Posterior cingulate gyrus (tissue), 11 donors: ENCODE measurements at places on chromosomes 6 and 20.

GRCh38 chr6:34110610-34111009 is 35.3 kb downstream of the GRM4 start:
- no peak for DNase-seq

GRCh38 chr6:69027861-69028260 is 392.8 kb downstream of the ADGRB3 start:
- DNase-seq: no peak

GRCh38 chr20:31923388-31924331 is 28.2 kb downstream of the PDRG1 start:
- DNase-seq: no peak

DNA sequence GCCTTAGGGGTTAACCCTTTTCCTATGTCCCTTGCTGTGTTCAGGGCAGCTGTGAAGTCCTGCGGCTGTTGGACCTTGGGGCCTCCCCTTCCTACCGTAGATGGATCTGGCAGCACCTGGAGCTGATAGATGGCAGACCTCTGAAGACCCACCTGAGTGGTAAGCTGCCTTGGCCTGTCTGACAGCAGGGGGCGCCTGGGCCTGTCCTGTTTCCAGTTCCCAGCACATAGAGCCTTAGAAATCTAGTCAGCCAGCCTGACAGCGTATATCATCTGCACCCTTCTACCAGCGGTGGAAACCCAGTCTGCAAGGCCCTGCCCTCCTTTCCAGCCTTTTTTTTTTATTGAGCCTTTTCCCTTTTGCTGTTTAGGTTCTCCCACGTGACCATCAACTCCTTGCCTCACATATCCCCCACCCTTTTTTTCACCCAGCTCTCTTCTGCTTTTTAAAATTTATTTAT is 26.6 kb downstream of the CNBD2 start:
- DNase-seq: peak; percentile 79

GRCh38 chr6:93293460-93293859 is 125.9 kb downstream of the EPHA7 start:
- DNase-seq: no peak

DNA sequence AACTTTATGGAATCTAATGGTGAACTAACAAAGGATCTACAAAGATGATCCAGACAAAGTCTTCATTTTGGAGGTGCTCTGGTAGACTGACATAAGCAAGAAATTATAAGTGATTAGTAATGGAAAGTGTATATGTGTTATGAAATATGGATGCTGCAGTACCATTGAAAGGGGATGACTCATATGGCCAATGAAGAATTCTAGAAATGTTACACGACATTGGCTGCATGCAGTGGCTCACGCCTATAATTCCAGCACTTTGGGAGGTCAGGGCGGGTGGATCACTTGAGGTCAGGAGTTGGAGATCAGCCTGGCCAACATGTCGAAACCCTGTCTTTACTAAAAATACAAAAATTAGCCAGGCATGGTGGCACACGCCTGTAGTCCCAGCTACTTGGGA is 23.5 kb downstream of the CFAP206 start:
- no peak for DNase-seq

GRCh38 chr6:155955038-155955437 is 499.4 kb upstream of the NOX3 start:
- no peak for DNase-seq

- DNase-seq: no peak
Measured at GRCh38 chr6:169545982-169546381, 155.8 kb downstream of the WDR27 start.

GRCh38 chr6:165389534-165389933 is 80.1 kb upstream of the C6orf118 start:
- DNase-seq: no peak

- DNase-seq: peak; percentile 67
Measured at GRCh38 chr20:33674294-33675135, at the start of gene NECAB3. TSS of gene NECAB3 (minus strand) at chr20:33674428. CDS start at chr20:33674352, 76 bp downstream.

GRCh38 chr6:30042476-30042875 is 18.6 kb upstream of the POLR1H start:
- no peak for DNase-seq

- no peak for DNase-seq
Measured at GRCh38 chr6:154112181-154112809, 73.3 kb downstream of the OPRM1 start.

- no peak for DNase-seq
Measured at GRCh38 chr20:54920491-54920890, 445.1 kb downstream of the DOK5 start.

DNA sequence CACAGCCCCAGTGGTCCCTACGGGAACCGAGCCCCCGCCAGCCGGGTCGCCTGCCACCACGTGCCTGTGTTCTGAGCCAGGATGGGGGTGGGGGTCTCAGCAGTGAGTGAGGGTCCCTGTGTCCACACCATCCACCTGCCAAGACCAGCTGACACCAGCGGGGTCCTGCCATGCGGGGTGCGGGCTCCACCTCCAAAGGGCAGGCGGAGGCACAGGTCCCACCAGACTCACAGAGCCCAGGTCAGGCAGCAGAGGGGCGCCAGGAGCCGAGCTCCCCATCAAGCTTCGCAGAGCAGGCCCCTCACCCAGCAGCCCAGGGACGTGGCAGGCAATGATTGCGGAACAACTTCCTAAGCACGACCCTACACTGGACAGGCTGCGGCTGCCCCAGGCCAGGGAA is 50.5 kb downstream of the KCNQ2 start:
- no peak for DNase-seq

DNA sequence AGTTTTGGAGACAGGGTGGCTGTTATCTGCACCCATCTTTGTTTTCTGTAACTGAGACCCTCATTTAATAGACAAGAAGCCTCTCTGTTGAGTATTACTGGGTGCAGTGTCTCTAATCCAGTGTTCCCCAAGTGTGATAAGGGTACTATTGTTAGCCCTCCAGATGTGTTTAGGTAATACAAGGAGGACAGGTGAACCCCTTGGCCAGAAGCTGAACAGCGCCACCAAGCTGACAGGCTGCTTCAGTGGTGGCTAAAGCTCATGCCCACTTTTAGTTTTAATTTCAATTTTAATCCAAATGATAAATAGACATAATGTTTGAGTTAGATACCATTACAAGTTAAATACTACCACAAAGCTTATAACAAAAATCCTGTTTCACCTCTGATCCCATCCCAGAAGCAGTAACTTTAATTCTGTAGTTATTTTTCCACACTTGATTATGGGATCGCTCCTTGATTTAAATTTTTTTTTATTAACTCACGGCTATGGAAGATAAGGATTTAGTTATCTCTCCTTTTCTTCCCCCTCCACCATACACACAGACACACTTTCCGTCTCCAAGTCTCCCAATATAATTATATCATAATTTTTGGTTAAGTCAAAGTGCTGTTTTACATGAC is 8.4 kb upstream of the STK35 start:
- DNase-seq: no peak

DNA sequence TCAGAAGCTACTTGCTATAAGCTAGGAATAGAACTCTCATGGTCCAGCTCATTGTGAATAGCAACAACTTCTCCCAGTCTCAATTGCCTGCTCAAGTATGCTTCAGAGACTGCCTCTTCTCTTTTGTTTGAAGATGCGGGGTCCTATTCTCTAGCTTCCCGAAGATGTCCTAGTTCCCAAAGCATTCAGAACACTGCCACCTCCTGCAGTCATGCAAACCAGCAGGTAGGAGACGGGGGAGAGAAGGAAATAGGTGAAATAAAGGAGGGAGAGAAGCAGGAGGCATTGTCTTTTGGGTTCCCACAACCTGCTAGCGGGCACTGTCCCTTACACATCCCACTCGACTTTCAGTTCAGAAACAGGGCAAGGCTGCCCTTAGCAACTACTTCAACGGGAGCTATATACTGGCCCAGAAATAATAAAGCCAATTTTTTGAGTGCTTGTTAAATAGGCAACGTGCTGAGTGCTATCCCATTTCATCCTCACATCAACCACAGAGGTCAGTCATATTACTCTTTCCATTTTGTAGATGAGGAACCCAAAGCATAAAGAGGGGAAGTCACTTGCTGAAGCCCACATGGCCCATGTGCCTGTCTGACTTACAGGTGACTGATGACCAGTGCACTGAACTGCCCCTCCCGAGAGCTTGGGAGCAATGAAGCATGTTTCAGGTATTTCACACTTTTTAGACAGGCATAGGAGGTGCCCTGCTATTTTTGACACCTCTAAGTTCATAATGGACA is 61.9 kb upstream of the ATXN1 start:
- no peak for DNase-seq

DNA sequence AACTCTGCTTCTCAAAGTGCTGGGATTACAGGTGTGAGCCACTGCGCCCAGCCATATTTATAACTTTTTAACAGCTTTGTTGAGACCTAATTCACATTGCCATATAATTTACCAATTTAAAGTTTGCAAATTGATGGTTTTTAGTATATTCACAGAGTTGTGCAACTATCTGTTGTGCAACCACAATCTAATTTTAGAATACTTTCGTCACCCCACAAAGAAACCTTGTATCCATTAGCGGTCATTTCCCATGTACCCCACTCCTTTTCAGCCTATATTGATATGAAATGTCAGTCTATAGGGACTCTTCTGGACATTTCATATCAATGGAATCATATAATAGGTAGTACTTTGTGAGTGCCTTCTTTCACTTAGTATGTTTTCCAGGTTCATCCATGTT is 55.8 kb downstream of the FOXO3 start:
- DNase-seq: no peak

- no peak for DNase-seq
Measured at GRCh38 chr6:106474466-106474865, 113.9 kb downstream of the CRYBG1 start.

DNA sequence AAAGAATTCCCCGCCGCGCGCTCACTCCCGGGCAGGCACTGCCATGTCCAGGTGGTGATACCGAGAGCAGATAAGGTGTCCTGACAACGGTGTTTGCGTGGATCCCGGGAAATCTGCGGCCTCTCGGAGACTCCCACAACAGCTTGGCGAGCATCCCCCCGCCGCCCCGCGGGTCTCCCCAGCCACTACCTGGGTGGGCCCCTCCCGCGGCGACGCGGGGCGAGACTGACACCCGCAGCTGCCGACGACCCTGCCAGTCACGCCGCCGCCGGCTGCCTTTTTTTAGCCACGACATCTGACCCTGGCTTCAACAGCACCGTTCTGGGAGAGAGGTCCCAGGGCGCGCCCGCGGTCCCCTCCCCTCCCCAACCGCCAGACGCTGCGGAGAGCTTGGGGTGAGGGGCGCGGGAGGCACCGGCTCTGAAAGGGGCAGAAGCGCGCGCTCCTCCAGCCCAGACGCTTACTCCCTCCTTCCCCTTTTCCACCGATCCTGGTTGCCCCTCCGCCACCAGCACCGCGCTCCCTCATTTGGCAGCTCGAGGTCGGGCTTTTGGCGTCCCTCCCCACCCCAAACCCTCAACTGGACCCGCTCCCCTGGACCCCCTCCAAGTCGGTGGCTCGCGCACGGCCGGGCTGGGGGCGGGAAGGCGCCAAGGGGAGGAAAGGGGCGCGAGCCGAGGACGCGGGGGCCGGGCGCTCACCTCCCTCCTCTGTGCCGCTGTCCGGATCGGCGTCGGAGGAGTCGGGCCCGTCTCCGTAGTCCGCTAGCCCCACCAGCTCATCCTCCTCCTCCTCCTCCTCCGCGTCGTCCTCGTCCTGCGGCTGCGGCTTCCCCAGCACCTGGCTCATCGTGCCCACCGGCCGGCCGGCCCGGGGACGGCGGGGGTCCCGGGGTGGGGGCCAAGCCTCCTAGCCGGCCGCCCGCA is 665 bp downstream of the RRAGD start:
- DNase-seq: peak; percentile 83

DNA sequence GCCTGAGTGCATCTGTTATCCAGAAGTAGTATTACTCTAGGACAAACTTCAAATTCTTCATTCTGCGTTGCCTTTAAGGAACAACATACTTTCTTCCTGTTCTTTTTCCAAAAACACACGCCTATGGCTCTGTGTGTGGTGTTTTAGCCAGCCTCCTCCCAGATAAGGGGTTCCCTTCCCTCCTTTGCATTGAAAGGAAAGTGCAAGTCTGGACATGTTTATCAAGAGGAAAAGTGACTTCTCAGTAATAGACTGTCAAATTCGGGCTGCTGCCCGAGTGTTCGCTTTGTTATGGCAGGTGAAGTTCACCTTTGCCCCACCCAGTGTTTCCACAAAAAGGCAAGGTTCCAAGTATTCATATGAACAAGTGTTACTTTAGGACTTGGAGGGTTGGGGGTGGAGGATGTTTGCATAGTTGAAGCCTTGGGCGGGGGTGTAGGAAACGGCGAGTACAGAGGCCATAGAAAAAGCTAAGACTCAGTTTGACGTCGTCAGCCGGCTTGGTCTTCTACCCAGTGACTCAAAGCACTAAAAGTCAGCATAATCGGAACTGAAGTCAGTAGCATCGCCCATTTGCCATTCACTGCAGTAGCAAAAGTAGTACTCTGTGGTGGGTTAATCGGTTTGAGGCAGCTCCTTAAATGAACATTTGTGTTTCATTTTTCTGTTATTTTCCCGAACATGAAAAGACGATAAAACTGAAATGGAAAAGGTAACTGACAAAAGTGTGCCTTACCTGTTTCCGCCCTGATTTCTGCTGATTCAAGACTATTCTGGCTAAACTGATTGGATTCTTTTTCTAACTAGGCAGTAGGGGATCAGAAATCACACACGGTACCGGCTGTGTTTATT is 12.5 kb downstream of the PRDM1 start:
- no peak for DNase-seq

- no peak for DNase-seq
Measured at GRCh38 chr20:43960231-43960630, 45.6 kb downstream of the TOX2 start.

- DNase-seq: no peak
Measured at GRCh38 chr20:19112828-19113227, 99.6 kb upstream of the SLC24A3 start.

- no peak for DNase-seq
Measured at GRCh38 chr20:55269913-55270312, 735.4 kb downstream of the CBLN4 start.

DNA sequence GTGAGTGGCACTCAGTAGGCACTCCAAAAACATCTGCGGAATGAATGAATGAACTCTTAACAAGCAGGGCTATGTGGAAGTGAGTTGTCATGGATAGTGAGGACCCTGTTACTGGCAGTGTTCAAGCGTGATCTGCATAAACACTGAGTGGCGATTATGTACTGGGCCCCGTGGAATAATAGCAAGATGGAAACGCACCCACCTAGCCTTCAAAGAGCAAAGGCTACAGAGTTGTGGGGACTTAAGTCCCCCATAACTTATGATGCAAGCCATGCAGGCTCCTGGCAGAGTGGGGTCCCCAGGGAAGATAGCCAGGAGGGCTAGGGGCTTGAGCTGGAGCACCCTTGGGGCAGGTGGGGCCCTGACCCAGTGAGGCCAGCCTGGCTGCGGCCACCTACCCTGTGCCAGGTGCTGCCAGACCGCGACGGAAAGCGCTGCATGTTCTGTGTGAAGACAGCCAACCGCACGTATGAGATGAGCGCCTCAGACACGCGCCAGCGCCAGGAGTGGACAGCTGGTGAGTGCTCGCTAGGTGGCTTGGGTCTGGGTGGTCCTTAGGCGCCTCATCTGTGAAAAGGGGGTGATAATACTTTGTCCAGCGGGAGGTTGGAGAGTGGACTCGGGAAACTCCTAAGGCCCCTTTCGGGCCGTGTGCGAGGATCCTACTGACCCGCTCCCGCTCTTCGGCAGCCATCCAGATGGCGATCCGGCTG is 20.0 kb downstream of the DEF6 start:
- no peak for DNase-seq

GRCh38 chr6:75852721-75853120 is 103.7 kb downstream of the MYO6 start:
- no peak for DNase-seq

GRCh38 chr20:47960769-47961541 is 175.7 kb upstream of the SULF2 start:
- DNase-seq: no peak

- DNase-seq: no peak
Measured at GRCh38 chr20:5974531-5974930, 24.1 kb downstream of the MCM8 start.

- peak; percentile 82 for DNase-seq
Measured at GRCh38 chr6:143515061-143515760, 3.7 kb upstream of the FUCA2 start.
